Psoas muscle (tissue), 8 donors: ENCODE measurements at places on chromosomes 11 and 22.

GRCh38 chr11:99708928-99709672 lies 688.4 kb downstream of the CNTN5 start:
- no peaks in the 10 kb centered on the region for H3K36me3 ChIP-seq
- H3K4me1 ChIP-seq, result no peaks in the 10 kb centered on the region
- H3K4me3 ChIP-seq, result no peak overlapping the region
- DNase-seq, result no peak
- no peak overlapping the region for H3K27ac ChIP-seq

DNA sequence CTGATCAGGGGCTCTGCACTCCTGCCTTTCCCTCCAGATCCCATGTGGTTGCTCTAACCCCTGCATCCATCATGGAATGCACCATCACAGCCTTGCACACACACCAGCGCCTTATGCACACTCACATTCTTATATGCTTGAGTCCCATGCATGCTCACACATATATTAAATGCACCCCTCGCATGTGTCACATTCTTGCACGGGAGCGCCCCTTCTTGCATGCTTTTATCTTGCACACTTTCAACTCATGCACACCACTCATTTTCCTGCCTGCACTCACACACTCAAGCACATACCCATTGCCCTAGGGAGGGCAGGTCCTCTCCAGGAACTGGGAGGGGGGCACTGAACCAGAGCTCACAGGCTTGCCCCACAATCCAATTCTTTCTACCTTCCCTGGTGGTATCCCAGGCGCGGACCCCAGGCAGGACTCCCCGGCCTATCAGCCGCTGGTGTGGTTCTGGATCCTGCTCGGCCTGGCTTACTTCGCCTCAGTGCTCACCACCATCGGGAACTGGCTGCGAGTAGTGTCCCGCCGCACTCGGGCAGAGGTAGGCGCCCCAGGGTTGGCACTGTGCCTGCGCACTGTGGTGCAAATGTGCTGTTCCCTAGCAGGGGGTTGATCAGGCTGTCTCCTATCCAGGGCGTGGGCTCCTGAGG lies 2.3 kb upstream of the CATSPERZ start:
- H3K27me3 ChIP-seq, result peaks cover 83% of the 10 kb centered on the region
- H3K4me1 ChIP-seq, result peaks cover 23% of the 10 kb centered on the region
- H3K4me3 ChIP-seq, result no peak overlapping the region
- H3K27ac ChIP-seq, result no peak overlapping the region
- H3K36me3 ChIP-seq, result no peaks in the 10 kb centered on the region
- no peak for DNase-seq

DNA sequence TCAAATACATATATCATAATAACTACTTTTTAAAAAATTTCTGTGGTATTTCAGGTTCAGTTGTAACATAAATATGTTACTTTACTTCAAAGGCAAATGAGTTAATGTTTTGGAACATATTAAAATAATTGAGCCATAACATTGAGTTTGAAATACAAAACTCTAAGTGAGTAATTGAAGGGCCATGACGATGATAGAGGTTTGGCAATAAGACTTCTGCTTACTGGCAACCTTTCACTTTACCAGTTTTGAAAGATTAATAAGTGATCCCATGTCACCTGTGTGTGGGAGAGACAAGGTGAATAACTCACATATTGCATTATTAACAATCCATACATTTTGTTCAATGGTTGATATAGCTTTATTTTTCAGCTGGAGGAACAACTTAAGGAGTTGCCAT lies 144.4 kb downstream of the GRIA4 start:
- H3K4me3 ChIP-seq, result no peak overlapping the region
- H3K36me3 ChIP-seq, result no peaks in the 10 kb centered on the region
- H3K4me1 ChIP-seq, result no peaks in the 10 kb centered on the region
- no peak for DNase-seq

DNA sequence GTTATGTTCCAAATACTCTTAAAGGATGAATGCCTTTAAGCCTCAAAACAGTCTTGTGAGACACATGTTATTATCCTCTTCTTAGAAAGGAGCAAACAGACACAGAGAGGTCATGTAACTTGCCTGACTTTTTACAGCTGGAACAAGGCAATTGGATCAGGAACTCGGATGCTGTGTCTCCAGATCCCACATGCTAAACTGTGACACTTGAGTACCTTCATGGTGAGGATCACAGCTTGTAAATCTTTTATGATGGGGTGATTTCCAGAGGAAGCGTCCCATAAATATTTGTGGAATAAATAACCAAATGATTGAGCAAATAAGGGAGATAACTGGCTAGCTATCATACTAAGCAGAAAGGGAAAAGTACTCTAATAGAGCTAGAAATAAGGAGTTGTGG lies 171.2 kb downstream of the C11orf91 start:
- no peaks in the 10 kb centered on the region for H3K36me3 ChIP-seq
- no peak overlapping the region for H3K27ac ChIP-seq
- H3K4me3 ChIP-seq, result no peak overlapping the region
- DNase-seq, result no peak
- H3K4me1 ChIP-seq, result no peaks in the 10 kb centered on the region
- H3K27me3 ChIP-seq, result no peaks in the 10 kb centered on the region

DNA sequence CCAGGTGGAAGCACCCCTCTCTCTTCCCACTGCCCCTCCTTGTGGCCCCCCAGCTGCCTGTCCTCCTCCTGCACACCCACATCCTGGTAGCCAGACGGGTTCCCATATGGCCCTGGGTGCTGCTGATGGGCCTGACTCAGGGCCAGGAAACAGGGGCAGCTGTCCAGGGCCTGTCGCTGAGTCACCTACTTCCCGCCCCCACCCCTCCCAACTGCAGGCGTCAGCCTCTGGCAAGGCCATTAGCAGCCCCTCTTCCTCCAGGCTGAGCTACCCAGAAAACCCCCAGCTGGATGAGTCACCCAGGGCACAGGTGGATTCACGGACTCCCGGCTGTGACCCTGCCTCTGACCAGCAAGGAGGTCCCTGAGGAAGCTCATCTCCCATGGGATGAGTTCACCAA lies 6.9 kb upstream of the GAL start:
- peak; percentile 69 for DNase-seq
- no peaks in the 10 kb centered on the region for H3K27me3 ChIP-seq
- H3K4me1 ChIP-seq, result no peaks in the 10 kb centered on the region
- H3K36me3 ChIP-seq, result no peaks in the 10 kb centered on the region

GRCh38 chr11:122979103-122979814 lies 2.4 kb downstream of the BSX start:
- no peaks in the 10 kb centered on the region for H3K36me3 ChIP-seq
- DNase-seq, result no peak
- no peak overlapping the region for H3K4me3 ChIP-seq
- no peak overlapping the region for H3K27ac ChIP-seq
- H3K4me1 ChIP-seq, result peaks cover 4% of the 10 kb centered on the region
- H3K27me3 ChIP-seq, result peaks cover 99% of the 10 kb centered on the region

- no peak overlapping the region for H3K4me3 ChIP-seq
- H3K4me1 ChIP-seq, result no peaks in the 10 kb centered on the region
- H3K27ac ChIP-seq, result no peak overlapping the region
- no peak for DNase-seq
- H3K36me3 ChIP-seq, result peaks cover 10% of the 10 kb centered on the region
- no peaks in the 10 kb centered on the region for H3K27me3 ChIP-seq
These were observed 69.5 kb downstream of the PRCP start for GRCh38 chr11:82830746-82831145.

DNA sequence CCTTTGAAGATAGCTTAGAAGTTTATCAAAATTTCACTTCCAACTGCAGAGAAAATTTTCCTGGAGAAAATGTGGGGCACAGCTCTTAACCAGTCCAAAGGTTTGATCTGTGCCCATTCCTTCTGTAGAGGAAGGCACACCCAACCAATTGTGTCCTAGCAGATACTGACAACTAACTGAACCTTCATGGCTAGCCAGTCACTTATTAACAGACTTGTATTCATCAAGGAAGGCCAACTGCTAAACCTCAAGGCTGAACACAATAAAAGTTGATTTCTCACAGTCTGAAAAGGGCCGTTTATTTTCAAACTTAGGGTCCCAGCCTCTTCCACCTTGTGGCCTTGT lies 19.5 kb downstream of the SYT13 start:
- DNase-seq, result no peak
- H3K36me3 ChIP-seq, result no peaks in the 10 kb centered on the region
- H3K4me3 ChIP-seq, result no peak overlapping the region
- H3K4me1 ChIP-seq, result no peaks in the 10 kb centered on the region
- H3K27ac ChIP-seq, result no peak overlapping the region

DNA sequence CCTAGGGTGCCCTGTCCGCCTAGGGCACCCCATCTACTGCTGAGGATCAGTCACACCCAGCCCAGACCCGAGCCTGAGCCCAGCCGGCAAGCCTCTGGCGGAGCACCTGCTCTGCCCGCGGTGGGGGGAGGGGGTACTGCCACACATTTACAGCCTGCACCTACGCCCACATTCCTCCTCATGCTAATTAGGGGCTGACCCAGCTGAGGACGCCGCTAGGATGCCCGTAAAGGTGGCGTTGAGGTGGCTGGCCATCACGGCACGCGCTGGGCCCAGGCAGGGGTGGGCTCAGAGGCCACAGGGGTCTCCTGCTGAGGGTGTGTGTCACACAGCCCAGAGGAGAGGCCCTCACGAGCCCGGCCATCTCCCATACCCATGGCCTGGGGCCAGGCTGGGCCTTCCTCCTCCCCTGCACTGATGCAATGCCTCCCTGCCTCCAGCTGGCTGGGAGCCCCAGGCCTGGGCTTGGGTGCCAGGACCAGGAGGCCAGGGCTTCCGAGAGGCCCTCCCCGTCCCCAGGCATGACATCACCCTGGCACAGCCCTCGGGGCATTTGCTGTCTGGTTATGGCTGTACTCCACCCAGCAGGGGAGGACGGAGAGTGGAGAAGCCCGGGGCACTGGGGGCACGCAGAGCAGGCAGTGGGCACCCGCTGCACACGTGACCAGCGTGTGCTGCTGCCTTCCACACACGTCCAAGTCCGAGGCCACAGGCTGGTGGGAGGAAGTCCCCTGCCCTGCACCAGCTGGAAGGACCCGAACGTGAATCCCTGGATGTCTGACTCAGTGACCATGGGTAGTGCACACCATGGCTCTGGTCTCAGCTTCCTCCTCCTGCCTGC lies 12.7 kb downstream of the DUSP8 start:
- peaks cover 40% of the 10 kb centered on the region for H3K4me1 ChIP-seq
- no peaks in the 10 kb centered on the region for H3K27me3 ChIP-seq
- peak overlapping the region; percentile 42 for H3K4me3 ChIP-seq
- peaks cover 48% of the 10 kb centered on the region for H3K36me3 ChIP-seq
- peak overlapping the region; percentile 89 for H3K27ac ChIP-seq
- peak; percentile 97 for DNase-seq

- H3K4me3 ChIP-seq, result no peak overlapping the region
- no peaks in the 10 kb centered on the region for H3K4me1 ChIP-seq
- no peaks in the 10 kb centered on the region for H3K36me3 ChIP-seq
- H3K27me3 ChIP-seq, result peaks cover 8% of the 10 kb centered on the region
- H3K27ac ChIP-seq, result no peak overlapping the region
- no peak for DNase-seq
These were observed 56.1 kb downstream of the IGLL5 start for GRCh38 chr22:22943521-22944267.

DNA sequence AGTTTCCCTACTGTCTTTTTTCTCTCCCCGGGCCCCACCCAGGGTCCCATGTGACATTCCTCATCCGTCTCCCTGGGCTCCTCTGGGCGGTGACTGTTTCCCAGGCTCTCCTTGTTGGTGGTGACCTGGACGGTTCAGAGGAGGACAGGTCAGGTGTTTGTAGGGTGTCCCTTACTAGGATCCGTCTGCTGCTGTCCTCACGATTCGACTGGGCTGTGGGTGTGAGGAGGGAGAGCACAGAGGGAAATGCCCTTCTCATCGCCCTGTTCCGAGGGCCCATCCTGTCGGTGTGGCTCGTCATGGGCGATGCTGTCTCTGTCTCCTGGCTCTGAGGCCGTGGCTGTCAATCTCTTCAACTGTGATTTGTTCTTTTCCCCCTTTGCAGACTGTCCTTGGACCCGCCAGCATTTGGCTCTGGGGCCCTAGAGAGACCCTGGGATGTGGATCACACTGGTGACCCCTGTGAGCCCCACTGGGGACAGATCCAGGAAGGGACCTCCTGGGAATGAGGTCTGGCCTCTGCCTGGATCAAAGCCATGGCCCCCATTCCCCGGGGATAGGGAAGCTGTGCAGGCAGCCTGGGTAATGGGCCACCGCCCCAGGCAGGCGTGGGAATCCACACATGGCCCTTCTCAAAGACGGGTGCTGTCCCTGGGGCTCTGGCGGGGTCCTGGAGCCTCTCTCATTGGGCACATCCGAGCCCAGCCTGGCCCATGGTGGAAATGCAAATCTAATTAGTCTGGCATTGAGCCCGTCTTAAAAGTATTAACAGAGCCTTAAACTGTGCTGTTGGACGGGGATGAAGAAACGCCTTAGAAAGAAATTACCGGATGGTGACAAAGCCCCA lies 46.8 kb upstream of the KCNQ1OT1 start:
- H3K36me3 ChIP-seq, result no peaks in the 10 kb centered on the region
- H3K4me1 ChIP-seq, result no peaks in the 10 kb centered on the region
- H3K4me3 ChIP-seq, result no peak overlapping the region
- no peak for DNase-seq

DNA sequence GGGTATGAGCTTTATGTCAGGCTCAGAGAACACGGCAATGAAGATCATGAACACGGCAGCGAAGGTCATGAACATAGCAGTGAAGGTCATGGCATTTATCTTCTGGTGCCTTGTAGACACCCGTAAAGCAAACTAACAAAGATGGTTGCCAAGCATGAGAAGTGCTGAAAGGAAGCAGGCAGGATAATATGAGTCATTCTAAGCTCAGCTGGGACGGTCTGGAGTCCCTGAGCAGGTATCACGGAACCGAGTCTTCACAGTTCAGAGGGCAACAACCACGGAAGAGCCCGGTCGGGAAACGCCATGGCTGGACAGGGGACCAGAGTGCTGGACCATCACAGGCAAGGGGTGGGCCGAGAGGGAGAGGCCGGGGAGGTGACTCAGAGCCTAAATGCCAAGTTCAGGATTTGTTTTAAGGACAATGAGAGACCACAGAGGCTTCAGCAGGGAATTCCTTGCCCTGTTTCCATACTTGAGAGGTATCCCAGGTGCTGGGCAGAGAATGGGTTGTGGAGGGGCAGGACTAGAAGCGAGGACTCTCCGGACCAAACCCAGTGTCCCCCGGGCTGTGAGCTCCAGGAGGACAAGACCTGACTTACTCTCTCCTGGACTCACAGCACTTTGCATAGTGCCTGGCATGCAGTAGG lies 13.1 kb upstream of the MS4A10 start:
- H3K27me3 ChIP-seq, result peaks cover 12% of the 10 kb centered on the region
- no peaks in the 10 kb centered on the region for H3K4me1 ChIP-seq
- no peak overlapping the region for H3K27ac ChIP-seq
- DNase-seq, result no peak
- H3K36me3 ChIP-seq, result no peaks in the 10 kb centered on the region

GRCh38 chr11:12393691-12394090 lies 16.3 kb downstream of the PARVA start:
- no peaks in the 10 kb centered on the region for H3K36me3 ChIP-seq
- no peak overlapping the region for H3K27ac ChIP-seq
- no peaks in the 10 kb centered on the region for H3K27me3 ChIP-seq

- H3K36me3 ChIP-seq, result no peaks in the 10 kb centered on the region
- H3K27me3 ChIP-seq, result peaks cover 8% of the 10 kb centered on the region
- no peak overlapping the region for H3K27ac ChIP-seq
- no peak for DNase-seq
- H3K4me1 ChIP-seq, result no peaks in the 10 kb centered on the region
These were observed 9.0 kb downstream of the PAMR1 start for GRCh38 chr11:35516403-35516802.
